ENCODE measurements at places on chromosomes 5 and 9.

DNA sequence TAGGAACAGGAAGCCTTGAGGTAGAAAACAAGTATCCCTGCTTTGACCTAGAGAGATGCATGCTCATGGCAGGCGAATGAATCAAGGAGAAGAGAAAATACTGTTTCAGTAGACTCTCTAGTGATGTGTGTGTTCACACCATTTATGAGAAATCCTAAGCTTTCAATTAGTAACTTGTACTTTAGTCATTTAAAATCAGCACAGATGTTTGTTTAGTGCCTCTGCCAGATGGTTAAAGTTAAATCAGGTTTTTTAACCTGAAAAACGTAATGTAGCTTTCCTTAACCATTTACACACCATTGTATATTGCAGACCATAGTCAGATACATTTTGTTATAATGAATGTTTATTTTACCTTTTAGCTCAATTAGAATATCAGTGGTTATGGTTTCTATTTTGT, 5.0 kb downstream of the TJP2 start:
- H3K4me1 ChIP-seq, result peaks cover 64% of the 10 kb centered on the region
- no peak overlapping the region for H3K4me3 ChIP-seq
- no peaks in the 10 kb centered on the region for H3K27me3 ChIP-seq
- peaks cover 20% of the 10 kb centered on the region for H3K36me3 ChIP-seq

DNA sequence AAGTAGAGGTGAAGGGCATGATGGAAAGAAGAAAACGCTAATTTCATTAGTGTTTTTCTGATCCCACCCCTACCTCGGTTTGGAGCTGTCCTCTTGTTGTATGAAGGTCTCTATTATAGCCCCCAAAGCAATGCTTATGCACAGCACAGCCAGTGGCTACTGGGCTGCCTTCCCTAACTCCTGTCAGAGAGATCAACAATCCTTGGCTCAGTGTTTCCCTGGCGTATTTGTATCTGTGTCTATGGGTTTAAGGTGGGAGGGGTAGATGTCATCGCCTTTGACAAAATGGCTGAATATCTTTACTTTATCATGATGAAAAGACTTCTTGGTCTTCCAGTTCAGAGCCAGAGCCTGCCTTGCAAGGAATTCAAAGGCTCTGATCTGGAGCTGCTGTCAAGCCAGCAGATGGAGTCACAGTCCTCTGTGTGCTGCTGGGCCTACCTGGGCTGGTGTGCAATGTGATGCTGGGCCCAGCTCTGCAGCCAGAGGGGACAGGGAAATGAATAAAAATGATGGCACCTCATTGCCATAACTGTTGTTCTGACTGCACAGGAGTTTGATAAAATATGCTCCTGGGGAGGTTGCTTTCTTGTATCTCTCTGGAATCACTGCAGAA, 20.1 kb upstream of the HSPA9 start:
- DNase-seq, result no peak
- no peak overlapping the region for H3K4me3 ChIP-seq
- H3K36me3 ChIP-seq, result no peaks in the 10 kb centered on the region
- no peaks in the 10 kb centered on the region for H3K27me3 ChIP-seq

DNA sequence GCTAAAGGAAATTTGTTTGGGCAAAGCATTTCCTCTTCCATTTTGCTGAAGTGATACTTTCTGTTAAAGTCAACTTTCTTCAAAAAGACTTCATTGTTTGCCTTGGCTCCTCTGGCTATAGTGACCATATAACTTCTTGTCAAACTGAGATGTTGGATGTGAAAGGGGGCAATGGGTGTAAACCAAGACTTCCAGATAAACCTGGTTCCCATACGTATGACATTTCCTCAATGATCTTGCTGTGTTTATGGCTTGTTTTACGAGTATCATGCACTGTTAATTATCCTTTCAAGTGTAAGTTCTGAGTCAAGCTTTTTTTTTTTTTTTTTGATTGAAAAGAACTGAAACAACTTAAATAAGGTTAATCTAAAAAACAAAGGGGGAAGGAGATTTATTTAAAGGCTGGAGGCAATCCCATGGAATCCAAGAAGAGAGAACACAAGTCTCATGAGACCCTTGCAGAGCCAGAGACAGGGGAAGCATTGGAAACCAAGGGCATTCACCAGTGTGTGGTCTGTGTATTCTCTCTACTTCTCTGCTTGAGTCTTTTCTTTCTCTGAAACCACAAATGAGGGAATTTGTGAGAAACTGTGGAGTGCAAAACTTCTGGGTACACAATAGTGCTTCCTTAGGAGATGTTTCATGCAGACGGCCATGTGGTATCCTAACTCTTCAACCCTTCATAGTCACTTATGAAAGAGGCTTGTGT, 335.3 kb downstream of the RAB3C start:
- H3K4me1 ChIP-seq, result no peaks in the 10 kb centered on the region
- H3K27me3 ChIP-seq, result no peaks in the 10 kb centered on the region
- DNase-seq, result no peak
- no peak overlapping the region for H3K27ac ChIP-seq
- no peaks in the 10 kb centered on the region for H3K36me3 ChIP-seq

- no peak overlapping the region for H3K27ac ChIP-seq
- no peak overlapping the region for H3K4me3 ChIP-seq
- H3K36me3 ChIP-seq, result no peaks in the 10 kb centered on the region
- DNase-seq, result no peak
These were observed 57.2 kb upstream of the PRDM9 start for GRCh38 chr5:23450187-23450586.

- DNase-seq, result no peak
- no peaks in the 10 kb centered on the region for H3K27me3 ChIP-seq
- H3K4me3 ChIP-seq, result no peak overlapping the region
- no peaks in the 10 kb centered on the region for H3K36me3 ChIP-seq
These were observed 551.1 kb downstream of the PSAT1 start for GRCh38 chr9:78848061-78848460.

DNA sequence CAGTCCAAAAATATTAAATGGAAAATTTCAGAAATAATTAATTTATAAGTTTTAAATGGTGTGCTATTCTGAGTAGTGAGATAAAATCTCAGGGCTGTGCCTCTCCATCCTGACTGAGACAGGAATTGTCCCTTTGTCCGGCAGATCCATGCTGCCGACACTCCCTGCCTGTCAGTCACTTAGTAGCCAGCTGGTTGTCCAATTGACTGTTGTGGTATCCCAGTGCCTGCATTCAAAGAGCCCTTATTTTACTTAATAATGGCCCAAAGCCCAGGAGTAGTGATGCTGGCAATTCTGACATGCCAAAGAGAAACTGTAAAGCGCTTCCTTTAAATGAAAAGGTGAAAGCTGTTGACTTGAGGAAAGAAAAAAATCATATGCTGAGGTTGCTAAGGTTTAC, 157.5 kb downstream of the ENC1 start:
- H3K27me3 ChIP-seq, result no peaks in the 10 kb centered on the region

DNA sequence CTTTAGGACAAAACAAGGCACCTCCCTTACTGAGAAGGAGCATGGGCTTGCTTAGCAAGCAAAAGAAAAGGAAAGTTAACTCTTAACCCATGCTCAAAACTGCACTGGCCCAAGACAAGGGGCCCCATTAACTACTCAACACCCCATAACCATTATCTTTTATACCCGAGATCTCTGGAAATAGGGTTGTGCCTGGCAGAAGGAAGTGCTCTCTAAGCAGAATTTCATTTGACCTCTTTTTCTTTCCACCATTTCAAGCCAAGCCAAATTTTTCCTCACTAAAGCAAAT, 167.2 kb downstream of the RASEF start:
- H3K27me3 ChIP-seq, result no peaks in the 10 kb centered on the region
- H3K27ac ChIP-seq, result no peak overlapping the region
- H3K4me1 ChIP-seq, result no peaks in the 10 kb centered on the region
- no peak for DNase-seq
- H3K4me3 ChIP-seq, result no peak overlapping the region
- H3K36me3 ChIP-seq, result no peaks in the 10 kb centered on the region

- H3K27ac ChIP-seq, result no peak overlapping the region
- no peak overlapping the region for H3K4me3 ChIP-seq
- no peak for DNase-seq
These were observed 137.8 kb upstream of the RGMB start for GRCh38 chr5:98635656-98636055.

- no peaks in the 10 kb centered on the region for H3K36me3 ChIP-seq
- DNase-seq, result no peak
- peaks cover 4% of the 10 kb centered on the region for H3K4me1 ChIP-seq
- no peak overlapping the region for H3K4me3 ChIP-seq
- no peaks in the 10 kb centered on the region for H3K27me3 ChIP-seq
- no peak overlapping the region for H3K27ac ChIP-seq
These were observed 30.3 kb upstream of the HMGCR start for GRCh38 chr5:75306746-75307145.

- no peak overlapping the region for H3K27ac ChIP-seq
- no peak for DNase-seq
- H3K4me3 ChIP-seq, result no peak overlapping the region
- no peaks in the 10 kb centered on the region for H3K36me3 ChIP-seq
- no peaks in the 10 kb centered on the region for H3K4me1 ChIP-seq
These were observed 266.1 kb downstream of the SMARCA2 start for GRCh38 chr9:2281031-2281802.

- no peak overlapping the region for H3K27ac ChIP-seq
- H3K4me3 ChIP-seq, result no peak overlapping the region
- no peak for DNase-seq
- no peaks in the 10 kb centered on the region for H3K4me1 ChIP-seq
- H3K36me3 ChIP-seq, result no peaks in the 10 kb centered on the region
These were observed 147.4 kb downstream of the ESM1 start for GRCh38 chr5:54837981-54838380.

DNA sequence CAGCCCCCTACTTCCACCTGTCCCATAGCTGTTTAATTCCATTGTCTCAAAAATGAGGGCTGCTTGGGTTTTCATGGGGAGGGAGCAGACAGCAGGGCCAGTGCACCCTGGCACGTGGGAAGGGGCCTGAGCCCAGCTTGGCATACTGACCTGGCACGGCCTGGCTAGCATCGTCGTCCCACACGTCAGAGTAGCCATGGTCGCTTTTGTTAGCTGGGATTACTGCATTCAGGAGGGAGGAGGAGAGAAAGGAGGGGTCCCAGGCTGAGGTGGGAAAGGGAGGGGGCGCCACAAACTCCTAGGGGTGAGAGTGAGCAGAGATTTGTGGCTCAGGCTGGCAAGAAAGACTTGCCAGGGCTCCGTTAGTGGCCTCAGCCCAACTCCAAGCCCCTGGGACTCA, 21.1 kb upstream of the CYSTM1 start:
- no peaks in the 10 kb centered on the region for H3K27me3 ChIP-seq
- H3K36me3 ChIP-seq, result no peaks in the 10 kb centered on the region
- DNase-seq, result no peak
- no peak overlapping the region for H3K4me3 ChIP-seq

GRCh38 chr5:87340716-87341115, 72.0 kb downstream of the CCNH start:
- DNase-seq, result no peak
- no peak overlapping the region for H3K27ac ChIP-seq
- no peak overlapping the region for H3K4me3 ChIP-seq
- no peaks in the 10 kb centered on the region for H3K27me3 ChIP-seq
- peaks cover 85% of the 10 kb centered on the region for H3K36me3 ChIP-seq
- H3K4me1 ChIP-seq, result no peaks in the 10 kb centered on the region

All from RWPE2 (cell line).